ENCODE measurements at places on chromosomes 12 and 14.
A peak's percentile ranks its signal among the peaks of the same experiment; 100 is the strongest.

DNA sequence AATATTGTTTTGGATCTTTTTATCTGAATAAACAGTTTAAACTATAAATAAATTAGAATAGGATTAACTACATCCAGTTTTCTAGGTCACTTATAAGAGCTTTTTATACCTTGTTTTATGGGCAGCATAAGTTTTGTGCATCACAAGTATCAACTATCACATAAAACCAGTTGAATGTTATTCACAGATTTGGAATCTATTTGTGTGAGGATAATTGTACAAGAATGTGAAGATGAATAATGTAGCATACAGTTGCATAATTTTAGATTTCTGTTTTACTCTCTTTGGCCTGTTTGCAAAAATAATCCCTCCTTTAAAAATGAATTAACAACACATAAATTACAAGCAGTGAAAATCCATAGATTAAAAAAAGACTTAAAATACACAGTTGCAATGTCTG, 88.8 kb downstream of the SCFD1 start:
- no peak for DNase-seq

- DNase-seq = no peak
Measured at GRCh38 chr12:129312048-129312447, 458.8 kb downstream of the GLT1D1 start.

- no peak for DNase-seq
Measured at GRCh38 chr14:52240623-52241022, 26.9 kb upstream of the PTGDR start.

DNA sequence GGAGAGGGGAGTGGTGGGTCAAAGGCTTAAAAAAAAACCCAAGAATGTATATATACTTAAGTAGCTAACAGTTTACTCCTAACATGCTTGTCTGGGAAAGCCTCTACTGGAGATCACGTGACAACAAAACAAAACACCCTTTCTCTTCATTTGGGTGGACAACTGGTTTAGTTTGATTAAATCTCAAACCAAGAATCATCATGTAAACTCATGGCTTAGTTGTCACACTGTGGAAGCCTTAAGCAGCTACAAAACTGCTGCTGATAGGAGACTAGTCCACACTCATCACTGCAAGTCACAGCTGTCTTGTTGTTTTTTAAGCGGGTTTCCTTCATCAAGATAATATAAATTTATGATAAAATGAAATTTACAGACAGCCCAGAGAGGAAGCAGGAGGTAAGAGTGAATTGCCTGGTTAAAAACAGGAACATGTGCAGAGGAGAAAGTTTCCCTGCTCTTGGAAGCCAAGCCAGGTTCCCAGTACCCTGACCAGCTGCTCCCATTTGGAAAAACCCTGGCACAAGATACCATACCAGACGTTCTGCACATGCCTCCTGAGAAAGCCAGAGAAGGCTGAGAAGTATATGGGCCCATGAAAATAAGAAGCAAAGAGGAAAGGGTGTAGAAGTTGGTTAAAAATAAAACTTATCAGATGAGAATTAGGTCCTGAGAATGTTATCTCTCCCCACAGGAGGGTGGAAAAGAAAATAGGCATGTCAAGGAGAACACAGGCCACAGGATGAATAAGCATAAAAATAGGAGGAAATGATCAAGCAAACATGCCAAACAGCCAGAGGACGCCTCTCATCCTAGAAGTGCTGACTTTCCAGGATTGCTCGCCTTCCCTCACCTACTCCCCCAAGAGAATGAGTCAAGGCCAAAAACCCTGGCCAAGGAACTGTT, 34.0 kb downstream of the EGLN3 start:
- DNase-seq = no peak

DNA sequence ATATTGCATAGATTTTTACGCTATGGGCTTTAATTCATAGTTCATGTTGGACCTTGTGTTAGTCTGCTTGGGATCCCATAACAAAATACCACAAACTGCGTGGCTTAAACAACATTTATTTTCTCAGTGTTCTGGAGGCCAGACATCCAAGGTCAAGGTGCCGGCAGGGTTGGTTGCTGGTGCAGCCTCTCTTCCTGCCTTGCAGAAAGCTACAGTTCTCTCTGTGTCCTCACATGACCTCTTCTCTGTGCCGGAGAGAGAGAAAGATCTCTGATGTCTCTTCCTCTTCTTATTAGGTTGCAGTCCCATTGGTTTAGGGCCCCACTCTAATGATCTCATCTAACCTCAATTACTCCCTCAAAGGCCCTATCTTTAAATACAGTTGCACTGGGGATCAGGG, 170.5 kb downstream of the IPO8 start:
- no peak for DNase-seq

DNA sequence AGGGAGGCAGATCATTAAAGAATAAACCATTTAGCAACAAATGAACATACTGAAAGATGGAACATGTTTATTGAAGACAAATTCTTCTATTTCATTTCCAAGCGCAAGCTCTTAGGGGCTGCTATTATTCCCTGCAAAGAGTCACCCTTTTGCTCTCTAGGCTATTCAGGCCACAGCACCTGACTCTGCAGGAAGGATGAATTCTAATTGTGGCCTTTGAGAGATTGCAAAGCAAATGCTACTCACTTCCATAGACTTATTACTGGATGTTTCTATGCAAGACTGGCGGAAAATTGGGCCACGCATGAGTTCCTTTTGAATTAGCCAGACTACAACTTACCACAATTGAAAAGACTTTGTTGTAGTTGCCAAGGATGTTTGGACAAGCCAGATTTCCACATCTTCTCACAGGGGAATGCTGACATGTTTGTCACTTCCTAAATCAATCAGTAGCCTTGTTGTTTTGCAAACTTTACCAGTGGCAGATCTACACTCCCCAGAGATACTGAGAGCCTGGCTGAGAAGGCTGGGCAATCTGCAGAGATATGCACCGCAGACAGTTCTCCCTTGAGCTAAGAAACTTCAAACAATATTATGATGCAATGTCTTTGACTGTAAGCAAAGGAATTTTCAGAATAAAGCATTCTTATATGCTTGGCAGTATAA, 334.3 kb upstream of the SYT1 start:
- DNase-seq = no peak

- DNase-seq = no peak
Measured at GRCh38 chr12:119340578-119340977, 6.0 kb downstream of the CCDC60 start.

DNA sequence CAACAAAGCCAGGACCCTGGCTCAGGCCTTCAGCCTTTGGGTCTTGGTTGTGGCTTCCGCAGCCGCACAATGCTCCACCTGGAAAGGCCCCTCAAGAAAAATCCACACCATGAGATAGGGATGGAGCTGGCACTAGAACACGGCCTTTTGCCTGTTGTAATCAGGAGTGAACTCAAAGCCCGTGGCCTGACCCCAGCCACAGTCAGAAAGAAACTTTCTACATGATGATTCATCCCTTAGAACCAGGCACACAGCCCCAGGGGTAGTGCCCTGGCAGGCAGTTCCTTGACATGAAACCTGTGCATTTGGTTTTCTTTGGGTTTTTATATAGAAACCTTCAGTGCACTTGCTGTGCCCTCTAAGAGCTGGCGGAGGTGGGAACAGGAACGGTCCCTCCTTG, 5.1 kb downstream of the CLMN start:
- no peak for DNase-seq

DNA sequence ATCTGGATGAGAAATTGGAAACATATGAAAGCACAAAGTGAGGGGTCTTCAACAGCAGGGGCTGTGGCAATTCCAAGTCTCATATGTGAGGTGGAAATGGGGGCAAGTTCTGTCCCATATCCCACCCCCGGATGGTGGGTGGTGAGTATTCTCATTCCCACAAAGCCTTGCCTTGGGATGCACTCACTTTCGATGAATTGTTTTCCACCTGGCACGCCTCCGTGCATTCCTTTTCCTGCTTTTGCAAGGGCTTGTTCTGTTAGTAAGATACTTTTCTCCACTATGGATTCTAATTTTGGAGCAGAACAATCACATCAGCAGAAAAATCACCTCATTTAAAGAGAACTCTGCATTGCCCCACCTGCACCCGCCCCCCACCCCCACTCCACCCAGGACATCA, 3.1 kb downstream of the LACRT start:
- DNase-seq = no peak

GRCh38 chr12:123223241-123223668, 9.7 kb downstream of the MPHOSPH9 start:
- DNase-seq = no peak

- no peak for DNase-seq
Measured at GRCh38 chr12:1382826-1383225, 211.6 kb downstream of the FBXL14 start.

DNA sequence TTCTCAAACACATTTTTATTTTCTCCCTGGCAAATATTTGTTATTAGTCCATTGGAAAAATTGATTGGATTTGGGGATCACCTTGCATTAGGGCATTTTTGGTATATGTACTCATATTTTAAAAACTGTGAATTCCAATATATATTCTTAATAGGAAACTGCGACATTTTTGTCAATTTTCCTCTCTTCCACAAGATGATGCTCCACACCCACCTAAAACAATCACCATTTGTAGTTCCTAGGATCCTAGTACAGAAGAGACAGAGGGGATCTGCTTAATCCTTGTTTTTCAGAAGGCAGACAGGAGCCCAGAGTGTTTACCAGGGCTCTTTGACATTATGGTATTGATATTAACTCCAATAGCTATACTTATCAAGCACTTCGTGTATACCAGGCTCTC, 22.8 kb upstream of the OASL start:
- no peak for DNase-seq

DNA sequence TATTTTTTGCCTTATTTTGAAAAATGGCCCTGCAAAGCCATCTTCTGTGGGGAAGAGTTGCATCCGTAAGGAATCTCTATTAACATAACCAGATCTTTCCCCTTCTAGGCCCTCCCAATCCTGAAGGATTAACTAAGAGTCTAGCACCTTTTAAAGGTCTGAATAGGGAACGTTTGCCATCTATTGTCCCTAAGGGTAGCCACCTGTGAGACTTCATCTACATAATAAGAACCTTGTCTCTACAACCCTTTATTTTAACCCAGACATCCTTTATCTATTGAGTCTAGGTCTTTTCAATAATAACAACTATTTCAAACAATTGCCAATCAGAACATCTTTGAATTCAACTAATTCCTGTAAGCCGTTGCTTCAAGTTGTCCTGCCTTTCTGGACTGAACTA, 4.4 kb downstream of the EDDM3B start:
- DNase-seq = no peak

DNA sequence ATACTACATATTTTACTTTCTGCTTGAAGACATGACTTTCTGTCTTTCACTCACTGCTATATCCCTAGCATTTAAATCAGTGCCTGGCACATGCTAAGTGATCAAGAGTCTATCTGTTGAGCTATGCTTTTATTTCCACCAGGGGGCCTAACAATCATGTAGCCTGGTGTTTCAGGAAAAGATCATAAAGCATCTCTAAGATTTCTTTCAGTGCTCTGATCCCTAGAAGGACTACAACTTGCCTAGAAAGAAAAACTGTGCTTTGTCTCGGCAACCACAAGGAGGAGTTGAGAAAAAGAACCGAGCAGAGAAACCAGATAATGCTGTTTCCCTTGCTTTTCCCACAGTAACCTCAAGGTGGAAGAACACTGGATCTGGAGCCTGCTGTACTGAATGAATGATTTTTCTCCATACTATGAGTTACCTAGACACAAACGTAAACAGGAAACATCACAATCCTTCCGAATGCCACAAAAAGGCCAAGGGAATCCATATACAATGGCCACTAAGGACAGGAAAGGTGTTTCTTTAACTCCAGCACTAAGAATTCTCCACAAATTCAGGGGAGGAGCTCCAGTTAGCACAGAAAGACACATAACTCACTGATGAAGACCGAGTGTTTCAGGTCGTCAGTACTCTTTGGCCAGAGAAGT, 1.2 kb downstream of the CRY1 start:
- DNase-seq = peak; percentile 65

- no peak for DNase-seq
Measured at GRCh38 chr12:102202556-102202955, 4.9 kb upstream of the PMCH start.

DNA sequence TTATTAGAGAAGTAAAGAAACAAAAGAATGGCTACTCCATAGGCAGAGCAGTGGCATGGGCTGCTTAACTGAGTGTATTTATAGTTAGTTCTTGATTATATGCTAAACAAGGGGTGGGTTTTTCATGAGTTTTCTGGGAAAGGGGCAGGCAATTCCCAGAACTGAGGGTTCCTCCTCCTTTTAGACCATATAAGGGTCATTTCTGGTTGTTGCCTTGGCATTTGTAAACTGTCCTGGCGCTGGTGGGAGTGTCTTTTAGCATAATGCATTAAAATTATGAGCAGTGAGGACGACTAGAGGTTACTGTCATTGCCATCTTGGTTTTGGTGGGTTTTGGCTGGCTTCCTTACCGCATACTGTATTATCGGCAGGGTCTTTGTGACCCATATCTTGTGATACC, 40.1 kb downstream of the CCDC60 start:
- no peak for DNase-seq

- DNase-seq = no peak
Measured at GRCh38 chr14:25394791-25395391, 344.9 kb upstream of the STXBP6 start.

- no peak for DNase-seq
Measured at GRCh38 chr12:85569261-85569660, 266.9 kb downstream of the RASSF9 start.

GRCh38 chr14:28876572-28876945, 110.0 kb downstream of the FOXG1 start:
- no peak for DNase-seq

GRCh38 chr12:105522166-105522825, 191.8 kb downstream of the C12orf75 start:
- no peak for DNase-seq

- no peak for DNase-seq
Measured at GRCh38 chr12:45938566-45938965, 51.8 kb downstream of the SCAF11 start.

- peak; percentile 88 for DNase-seq
Measured at GRCh38 chr14:60637479-60638315, 11.6 kb downstream of the SIX1 start.

All from right kidney (tissue), 9 donors.